CD4-positive, alpha-beta memory T cell (primary cell): ENCODE measurements at places on chromosomes 11 and 22.

DNA sequence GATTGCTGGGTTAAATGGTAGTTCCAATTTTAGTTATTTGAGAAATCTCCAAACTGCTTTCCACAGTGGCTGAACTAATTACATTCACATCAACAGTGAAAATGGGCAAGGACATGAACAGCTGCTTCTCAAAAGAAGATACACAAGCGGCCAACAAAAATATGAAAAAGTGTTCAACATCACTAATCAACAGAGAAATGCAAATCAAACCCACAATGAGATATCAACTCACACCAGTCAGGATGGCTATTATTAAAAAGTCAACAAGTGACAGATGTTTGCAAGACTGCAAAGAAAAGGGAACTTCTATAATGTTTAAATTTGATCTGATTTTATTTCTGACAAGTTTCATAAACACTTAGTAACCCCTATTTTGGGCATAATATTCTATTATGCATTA, 537.5 kb downstream of the DLG2 start:
- no peak for DNase-seq

- no peak for DNase-seq
These were observed 412.5 kb upstream of the DDI1 start for GRCh38 chr11:103623933-103624332.

GRCh38 chr22:49255154-49255553, 572.5 kb downstream of the BRD1 start:
- DNase-seq = no peak

DNA sequence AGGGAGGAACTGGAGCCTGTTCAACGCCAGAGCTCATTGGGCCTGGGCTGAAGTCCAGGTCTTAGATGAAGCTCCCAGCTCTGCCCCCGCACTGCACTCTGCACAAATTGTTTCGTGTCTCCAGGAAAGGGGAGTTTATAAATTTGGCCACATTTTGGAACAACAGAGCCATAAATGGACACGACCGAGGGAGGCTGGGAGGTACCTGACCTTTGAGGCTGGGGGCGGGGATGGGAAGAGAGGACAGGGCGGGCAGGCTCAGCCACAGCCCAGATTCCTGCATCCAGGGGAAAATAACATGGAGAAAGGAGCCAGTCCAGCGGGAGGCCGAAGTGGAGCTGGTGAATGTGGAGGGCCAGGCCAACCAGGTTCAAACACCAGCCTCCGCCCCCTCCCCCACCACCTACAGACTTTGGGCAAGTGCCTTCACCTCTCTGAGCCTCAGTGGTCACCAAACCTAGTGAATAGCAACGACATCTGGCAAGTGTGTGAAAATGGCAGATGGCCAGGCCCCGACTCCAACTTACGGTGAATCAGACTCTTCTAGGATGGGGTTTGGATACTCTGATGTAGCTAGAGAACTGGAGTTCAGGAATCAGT, 36.8 kb upstream of the SMTN start:
- DNase-seq = no peak

- DNase-seq = no peak
These were observed 105.9 kb downstream of the SGSM3 start for GRCh38 chr22:40476341-40476740.

GRCh38 chr11:13446444-13446843, 16.6 kb downstream of the BTBD10 start:
- DNase-seq = no peak

DNA sequence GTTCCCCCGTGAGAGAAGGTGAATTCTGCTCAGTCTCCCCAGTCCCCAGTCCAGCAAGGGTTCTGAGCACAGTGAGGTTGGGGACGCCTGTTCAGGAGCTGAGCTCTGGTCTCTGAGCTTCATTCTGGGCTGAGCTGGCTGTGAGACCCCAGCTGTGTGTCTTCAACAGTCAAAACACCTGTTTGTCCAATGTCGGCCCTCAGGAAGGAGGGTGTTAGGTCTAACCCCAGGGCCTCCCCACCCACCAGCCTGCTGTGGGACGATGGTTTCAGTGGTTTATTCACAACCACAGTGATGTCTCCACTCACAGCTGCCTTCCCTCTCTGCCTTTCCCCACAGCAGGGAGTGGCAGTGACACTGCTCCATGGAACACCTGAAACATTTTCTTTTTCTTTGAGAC, 1282.9 kb downstream of the TBC1D22A start:
- DNase-seq = no peak

- DNase-seq = peak; percentile 37
These were observed 24.0 kb downstream of the SLC43A1 start for GRCh38 chr11:57491371-57492061.

DNA sequence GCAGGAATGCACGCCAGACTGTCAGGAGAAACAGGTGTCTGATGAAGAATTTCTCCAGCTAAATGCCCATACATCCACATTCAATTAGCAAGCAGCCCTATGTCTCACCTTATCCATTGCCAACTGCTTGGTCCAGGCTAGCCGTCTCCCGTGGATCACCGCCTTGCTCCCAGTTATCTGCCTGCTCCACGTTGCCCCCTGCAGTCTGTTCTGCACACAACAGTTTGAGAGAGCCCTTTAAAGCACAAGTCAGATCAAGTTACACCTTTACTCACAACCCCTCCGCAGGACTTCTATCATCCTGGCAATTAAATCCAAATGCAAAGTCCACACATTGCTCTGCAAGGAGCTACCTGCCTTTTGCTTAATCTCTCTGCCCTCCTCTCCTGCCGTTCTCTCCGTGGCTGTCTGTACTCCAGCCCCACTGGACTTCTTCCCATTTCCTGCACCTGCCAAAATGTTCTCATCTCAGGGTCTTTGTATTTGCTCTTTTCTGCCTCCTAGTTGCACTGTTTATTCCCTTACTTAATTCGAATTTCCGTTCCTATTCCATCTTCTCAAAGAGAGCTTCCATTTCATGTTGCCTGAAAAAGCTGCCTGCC, 185.3 kb upstream of the LARGE1 start:
- DNase-seq = no peak

DNA sequence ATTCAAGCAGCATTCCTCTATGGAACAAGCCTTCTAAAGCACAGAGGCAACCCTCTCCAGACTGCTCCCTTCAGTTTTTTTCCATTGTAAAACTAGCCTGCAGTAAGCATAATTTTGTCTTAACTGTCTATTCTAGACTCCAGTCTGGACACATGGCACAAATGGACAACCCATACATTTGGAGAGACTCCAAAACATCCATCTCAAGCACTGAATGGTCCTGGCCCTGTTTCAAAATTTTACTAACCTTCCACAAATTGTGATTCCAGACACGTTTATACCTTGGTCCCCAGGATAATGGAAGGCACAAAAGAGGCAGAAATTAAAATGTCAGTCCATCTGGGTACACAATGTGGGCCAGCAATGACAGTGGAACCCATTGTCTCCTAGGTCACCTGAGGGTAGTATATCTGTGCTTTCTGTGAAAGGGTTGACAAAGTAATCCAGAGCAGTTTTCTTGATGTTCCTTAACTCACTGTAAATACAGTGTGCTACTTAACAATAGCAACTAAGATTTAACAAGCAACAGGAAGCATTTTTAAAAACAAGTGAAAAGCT, 16.2 kb upstream of the SESN3 start:
- DNase-seq = no peak

DNA sequence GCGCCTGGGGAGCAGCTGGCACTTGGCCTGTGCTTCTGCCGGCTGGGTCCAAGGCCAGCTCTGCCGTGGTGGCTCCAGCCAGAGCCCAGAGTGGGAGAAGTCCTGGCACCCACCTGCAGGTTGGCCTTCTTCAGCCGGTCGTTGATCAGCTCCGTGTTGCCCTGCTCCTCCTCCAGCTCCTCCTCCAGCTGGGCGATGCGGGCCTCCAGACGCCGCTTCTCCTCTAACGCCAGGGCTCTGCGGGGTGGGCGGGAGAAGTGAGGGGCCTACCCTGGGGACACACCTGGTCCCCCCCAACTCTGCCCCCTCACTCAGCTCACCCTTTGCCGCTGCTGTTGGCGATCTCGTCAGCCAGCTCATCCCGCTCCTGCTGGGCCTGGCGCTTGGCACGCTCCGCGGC, 32.6 kb downstream of the APOL1 start:
- DNase-seq = no peak

DNA sequence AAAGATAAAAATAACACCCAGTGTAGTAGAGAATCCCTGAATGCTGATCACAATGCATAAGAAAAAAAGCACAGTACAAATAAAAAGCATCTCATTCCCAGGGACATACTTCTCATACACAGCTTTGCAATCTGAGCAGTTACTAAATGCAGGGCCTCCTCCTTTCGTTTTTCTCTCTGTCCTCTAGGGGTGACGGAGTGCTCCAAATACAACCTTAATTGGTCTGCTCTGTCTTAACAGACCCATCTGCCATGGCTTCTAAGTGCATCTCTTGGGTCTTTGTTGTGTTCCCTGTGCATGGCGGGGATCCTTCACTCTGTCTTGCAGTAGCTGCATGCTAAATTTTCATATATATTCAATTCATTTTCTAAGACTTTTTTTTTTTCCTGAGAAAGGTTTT, 1114.2 kb upstream of the RAG2 start:
- no peak for DNase-seq

GRCh38 chr11:78201096-78201818, 12.5 kb downstream of the USP35 start:
- no peak for DNase-seq

- no peak for DNase-seq
These were observed 354.3 kb downstream of the MN1 start for GRCh38 chr22:27447289-27447688.

DNA sequence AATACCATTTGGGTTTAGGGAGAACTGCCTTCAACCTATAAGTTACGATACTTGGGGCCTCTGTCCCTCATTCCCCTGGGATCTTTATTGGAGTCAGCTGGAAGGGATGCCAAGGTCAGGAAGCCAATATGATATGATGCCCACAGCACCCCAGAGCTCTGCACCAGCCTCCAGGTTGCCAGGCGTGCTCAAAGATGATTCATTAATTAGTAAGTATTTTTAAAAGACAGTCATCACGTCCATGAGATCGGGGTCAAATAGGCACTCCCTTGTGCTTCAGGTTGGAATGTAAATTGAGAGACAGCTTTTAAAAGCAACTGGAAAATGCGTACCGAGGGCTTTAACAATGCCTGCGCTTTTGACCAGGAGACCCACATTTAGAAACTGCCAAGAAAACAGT, 57.0 kb upstream of the CD5 start:
- no peak for DNase-seq

GRCh38 chr22:31474743-31475142, 14.9 kb downstream of the EIF4ENIF1 start:
- no peak for DNase-seq
